ENCODE measurements at places on chromosomes 7 and 10.

- DNase-seq: peak; percentile 98
These were observed 94.1 kb downstream of the PIP4K2A start for GRCh38 chr10:22620140-22620857.

- DNase-seq: no peak
These were observed 142.2 kb upstream of the INSYN2A start for GRCh38 chr10:127338399-127339110.

GRCh38 chr7:131819891-131820290 lies 263.5 kb upstream of the PODXL start:
- no peak for DNase-seq

DNA sequence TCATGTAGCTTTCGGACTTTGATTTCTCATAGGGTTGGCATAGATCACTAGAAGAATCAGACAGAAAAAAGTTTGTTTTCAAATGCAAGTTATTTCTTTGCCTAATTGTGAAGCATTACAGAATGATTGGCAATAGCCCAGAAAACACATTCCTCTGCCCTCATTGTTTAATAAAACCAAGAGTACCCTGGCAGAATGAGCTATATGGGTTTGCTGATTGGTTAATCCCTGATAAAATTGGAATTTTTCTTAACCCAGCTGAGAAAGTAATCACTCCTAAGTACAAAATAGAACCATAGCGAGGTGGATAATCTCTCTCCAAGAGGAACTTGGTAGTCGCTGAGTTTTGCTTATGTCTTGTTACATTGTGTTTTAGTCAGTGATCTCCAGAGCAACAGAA lies 30.9 kb upstream of the CREB5 start:
- DNase-seq: no peak

GRCh38 chr7:86908948-86909347 lies 150.5 kb downstream of the ELAPOR2 start:
- DNase-seq: no peak

DNA sequence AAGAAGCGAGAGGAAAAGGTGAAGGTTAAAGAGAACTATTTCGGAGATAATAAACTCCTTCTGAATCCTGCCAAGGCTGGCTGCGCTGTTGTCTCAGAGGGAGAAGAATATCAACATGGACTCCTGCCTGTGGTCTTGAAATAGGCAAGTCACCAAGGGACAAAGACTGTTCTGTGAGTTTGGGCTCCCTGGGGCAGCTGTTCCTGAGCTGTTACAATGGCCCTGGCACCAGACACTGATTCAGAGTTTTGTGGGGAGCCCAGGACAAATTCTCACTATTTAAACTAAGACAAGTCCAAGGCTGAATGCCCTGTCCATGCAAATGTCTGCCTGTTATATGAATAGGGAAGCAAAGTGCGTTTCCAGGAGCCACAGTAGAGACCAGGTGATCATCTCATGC lies 81.4 kb downstream of the PRPF18 start:
- no peak for DNase-seq

DNA sequence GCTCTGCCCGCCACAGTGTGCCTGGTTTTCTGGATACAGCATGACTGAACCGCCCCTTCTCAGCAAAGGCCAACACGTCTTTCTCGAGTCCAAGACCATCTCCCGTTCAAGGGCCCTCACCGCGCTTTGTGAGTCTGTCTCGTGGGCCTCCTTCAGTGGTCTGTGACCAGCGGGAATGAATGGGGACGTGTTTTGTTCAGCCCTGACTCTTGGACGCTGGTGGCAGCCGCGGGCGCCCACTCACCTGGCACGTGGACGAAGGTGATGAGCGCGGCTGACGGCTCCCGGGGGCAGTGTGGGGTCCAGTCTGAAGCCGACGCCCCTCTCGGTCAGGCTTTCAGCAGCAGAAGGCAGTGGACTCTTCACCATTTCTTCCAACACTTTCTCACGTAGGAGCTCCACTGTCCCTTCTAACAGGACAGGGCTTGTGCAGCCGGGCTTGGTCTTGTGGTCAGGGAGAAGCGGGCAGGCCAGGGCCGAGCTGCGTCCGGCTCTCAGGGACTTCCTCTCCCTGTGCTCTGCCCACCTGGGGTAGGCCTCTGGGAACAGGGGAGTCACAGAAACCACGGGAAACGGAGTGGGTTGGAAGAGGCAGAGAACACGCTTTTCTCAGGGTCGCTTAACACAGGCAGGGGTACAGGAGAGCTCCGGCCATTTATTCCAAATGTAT lies 30.4 kb downstream of the AMZ1 start:
- no peak for DNase-seq
